ENCODE measurements at places on chromosomes 6 and 20.

- DNase-seq = no peak
Measured at GRCh38 chr6:120129228-120129627, 779.7 kb upstream of the MAN1A1 start.

DNA sequence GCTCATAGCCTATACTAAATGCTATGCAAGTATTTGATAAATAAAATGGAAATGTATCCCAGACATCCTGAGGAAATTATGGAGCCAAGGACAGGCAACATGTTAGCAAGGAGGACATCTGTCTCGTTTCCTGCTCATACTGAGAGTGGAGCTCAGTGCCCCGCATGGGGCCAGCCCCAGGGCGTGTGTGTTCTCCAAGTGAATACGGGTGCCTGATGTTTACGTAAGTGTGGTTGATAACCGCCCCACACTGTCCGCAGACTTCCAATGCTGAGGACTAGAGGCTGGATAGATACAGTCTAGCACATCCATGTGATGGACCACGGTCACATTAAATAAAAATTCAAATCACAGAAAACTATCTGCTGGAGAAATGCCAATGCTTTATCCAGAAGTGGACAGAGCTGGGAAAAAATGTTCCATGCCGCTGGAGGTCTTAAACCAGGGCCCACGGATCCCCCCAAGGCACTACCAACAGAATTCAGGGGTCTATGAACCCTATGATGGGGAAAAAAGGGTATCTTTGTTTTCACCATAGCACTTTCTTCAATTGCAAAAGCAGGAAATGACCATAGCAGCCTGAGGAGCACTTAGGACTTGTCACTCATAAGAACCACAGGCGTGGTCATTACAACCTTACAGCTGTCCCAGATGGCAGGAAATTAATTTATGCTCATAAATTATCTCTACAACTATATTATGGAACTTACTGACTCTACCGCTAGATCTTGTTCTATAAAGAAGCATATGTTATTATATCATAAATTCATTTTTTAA, 24.9 kb downstream of the TGM2 start:
- no peak for DNase-seq

DNA sequence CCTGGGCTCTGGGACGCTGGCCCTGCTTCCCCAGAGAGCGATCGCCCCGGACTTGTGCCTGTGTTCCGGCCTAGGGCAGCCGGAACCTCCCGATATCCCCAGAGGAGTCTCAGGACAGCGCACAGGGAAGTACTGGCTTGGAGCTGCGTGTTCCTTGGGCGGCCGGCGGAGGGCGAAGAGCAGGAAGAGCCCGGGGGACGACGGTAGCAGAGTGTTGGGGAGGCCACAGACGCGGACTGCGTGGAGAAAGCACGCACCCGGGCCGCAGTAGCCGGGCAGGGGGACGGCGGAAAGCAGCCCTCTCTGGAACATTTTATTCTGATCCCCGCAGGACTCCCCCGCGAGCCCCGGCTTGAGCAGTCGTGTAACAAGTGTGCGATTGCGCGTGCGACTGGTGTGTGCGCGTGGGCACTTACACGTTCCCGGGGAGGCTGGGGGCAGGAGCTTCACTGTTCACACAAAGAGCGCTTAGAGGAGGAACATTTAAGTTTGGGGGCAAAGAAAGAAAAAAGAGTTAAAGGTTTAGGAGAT, 36.1 kb downstream of the NCR2 start:
- DNase-seq = no peak

DNA sequence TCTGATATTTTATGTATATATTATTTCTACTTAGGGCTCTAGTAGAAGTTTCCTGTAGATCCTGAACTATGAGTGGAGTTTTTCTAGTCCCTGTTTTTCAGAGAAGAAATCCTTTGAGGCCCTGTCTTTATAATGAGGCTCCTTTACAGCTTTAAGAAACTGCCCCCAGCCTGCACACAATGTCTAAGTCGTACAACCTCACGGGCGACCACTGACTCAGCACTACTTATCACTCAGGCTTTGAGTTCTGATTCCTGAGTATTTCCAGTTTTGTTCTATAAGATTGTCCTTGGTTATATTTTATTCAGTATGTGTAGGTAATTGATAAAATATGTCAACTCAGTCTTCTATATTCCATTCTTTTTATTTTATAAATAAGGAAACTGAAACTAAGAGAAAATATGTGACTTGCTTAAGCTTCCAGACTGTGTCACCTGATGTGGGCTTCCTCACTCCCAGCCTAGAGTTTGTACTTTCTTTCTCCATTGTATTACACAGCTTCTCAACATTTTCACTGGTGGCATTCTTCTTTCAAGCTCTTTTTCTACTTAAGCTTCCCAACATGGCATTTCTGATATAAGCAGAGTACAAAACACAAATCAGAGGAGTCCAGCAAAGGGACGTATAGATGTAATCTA, 167.0 kb downstream of the TBX18 start:
- no peak for DNase-seq

DNA sequence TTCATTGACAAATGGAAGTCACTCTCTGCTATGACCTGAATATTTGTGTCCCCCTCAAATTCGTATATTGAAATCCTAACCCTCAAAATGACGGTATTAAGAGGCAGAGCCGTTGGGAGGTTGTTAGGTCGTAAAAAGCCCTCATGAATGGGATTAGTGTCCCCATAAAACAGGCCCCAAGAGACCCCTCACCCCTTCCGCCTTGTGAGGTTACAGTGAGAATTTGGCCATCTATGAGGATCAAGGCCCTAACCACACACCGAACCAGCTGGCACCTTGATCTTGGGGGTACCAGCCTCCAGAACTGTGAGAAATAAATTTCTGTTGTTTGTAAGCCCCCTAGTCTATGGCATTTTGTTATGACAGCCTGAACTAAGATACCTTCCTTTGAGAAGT, 52.5 kb upstream of the SLC22A16 start:
- no peak for DNase-seq

DNA sequence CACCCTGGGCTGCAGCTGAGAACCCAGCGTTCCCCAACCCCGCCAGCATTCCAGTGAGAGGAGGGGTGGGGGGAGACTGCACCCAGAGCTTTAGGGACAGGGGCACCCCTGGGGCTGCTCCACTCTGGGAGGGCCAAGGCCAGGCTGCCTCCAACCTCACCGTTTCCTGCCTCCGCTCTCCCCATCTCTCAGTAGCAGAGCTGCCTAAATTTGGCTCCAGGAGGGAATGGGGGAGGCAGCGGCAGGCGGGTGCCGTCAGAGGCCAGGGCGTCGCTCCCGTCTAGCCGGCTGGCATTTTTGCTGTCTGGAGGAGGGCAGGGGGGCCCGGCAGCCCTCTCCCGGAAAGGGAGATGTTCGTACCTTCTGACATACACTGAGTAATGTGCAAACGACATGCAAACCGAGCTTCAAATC, 46.6 kb downstream of the NOL4L start:
- no peak for DNase-seq

GRCh38 chr6:56572788-56573471, 69.8 kb downstream of the DST start:
- no peak for DNase-seq

- no peak for DNase-seq
Measured at GRCh38 chr6:74937936-74938335, 267.9 kb downstream of the COL12A1 start.

DNA sequence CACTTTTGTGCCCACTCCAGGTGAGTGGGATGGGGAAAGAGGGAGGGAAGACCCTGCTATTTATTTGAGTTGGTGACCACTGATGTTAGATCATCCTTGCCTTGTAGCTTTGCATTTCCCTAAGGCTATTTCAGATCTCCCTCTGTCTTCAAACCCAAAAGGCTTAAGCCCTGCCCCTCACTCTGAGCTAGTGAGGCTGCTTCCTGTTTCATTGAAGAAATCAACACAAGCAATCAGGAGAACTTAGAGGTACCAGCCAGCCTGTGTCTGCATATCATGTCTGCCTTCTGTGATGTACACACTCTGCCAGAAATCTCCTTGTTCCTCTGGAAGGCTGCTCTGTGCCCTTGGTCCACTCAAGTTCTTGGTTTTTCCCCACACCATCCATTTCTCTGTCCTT, 135.3 kb downstream of the ARID1B start:
- no peak for DNase-seq

- no peak for DNase-seq
Measured at GRCh38 chr20:20492521-20493332, 124.8 kb downstream of the INSM1 start.

- DNase-seq = no peak
Measured at GRCh38 chr6:150633486-150633834, 33.8 kb downstream of the PLEKHG1 start.

DNA sequence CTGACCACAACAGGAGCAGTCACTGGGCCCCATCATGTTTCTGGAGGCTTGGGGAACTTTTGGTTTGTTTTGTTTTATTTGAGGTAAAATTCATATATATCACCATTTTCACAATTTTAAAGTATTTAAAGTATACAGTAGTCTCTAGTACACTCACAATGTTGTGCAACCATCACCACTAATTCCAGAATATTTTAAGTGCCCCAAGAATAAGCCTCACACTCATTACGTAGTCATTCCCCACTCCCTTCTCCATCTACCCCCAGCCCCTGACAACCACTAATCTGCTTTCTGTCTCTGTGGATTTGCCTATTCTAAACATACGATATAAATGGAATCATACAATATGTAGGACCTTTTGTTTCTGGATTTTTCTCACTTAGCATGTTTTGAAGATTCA, 29.0 kb downstream of the RTN4IP1 start:
- DNase-seq = no peak

DNA sequence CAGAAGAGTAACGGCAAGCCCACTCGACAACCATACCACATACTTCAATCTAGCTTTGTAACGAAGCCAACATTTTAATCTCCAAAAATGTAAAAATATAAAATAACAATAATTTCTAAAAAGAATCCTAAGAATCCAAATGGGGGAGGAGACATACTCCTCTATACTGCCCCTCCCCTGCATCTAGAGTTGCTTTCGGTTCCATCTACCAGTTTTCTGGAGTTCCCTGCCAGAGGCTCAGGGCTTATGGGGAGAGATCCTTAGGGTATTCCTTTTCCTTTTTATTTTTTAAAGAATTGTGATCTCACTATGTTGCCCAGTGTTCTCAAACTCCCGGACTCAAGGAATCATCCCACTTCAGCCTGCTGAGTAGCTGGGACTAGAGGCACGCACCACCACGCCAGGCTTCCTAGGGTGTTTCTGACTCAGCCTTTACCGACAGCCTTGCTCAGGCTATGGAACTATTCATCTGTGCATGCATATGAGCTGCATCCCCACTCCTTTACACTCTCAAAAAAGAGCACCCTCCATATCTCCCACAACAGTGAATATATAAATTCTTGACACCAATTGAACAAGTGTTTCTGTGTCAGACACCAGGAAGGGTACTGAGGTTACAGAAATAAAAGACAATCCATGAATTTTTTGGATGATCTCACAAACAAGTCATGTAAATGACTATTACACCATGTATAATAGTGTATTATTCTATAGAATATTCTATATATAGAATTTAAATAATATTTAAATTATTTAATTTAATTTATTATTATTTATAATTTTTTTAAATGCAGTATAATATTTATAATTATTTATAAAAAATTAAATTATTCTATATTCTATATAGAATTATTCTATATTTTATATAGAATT, 40.7 kb upstream of the UBR2 start:
- no peak for DNase-seq
